Dermis microvascular lymphatic vessel endothelial cell (primary cell): ENCODE measurements at places on chromosomes 12 and 14. TPM values are rescaled to one million over a fixed set of nuclear protein-coding genes. Genes with fewer than 3 reads are reported as not detected.

DNA sequence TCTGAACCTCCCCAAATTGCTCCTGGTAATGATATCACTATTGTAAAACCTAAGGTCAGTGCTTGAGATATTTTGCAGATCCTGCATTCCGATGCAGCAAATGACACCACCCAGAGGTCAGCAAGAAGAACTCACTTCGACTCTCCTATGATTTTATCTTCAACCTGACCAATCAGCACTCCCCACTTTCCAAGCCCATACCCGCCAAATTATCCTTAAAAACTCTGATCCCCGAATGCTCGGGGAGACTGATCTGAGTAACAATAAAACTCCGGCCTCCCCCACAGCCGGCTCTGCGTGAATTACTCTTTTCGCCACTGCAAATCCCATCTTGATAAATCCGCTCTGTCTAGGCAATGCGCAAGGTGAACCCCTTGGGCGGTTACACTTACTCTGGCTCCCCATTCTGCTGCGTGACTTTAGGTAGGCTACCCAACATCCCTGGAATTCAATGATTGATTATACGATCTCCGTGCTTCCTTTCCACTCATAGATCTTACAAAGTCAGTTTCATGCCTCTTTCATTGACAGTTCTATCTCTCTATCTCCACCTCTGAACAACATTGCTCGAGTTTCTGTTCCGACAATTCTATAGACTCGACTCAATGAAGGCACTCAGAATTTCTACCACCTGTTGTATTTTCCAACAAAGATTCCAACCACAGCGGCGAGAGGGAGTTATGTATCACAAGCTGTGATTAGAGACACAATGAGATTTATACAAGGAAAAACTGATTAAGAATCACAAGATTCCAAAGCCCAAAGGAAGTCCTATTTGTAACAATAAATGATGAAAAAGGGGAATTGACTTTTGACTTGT is 939 bp downstream of the NPC2 start:
- DNase-seq: peak; percentile 29

DNA sequence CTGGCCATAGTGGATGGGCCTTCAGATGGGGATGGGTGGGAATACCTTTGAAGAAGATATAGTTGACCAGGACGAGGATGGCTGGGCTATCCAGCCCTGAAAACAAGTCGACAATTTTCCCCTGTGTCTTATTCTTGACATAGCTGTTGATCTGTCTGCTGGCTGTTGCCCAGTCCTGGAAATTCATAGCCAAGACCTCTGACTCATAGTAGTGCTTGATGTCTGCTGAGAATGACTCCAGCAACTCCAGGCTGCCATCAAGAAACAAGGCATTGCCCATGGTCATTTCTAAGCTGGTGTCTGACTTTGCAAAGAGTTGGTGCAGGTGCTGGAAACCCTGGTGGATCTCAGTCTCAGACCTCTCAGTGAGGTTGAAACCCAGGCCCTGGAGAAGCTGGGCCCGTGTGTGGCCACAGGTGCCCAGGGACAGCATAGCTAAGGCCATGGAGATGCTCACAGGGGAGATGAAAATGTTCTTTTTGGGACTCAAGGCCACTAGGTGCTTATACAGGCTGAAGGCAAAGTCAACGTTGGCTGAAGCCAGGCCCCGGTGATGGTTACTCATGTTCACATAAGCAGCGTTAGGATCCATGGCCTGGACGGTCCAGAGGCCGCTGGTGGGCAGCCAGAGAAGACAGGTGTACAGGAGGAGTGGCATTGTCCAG is 9.0 kb downstream of the SERPINA6 start:
- no peak for DNase-seq

MOK gene
- total RNA-seq: 1.2 and 1.3 TPM in 2 replicates

DNA sequence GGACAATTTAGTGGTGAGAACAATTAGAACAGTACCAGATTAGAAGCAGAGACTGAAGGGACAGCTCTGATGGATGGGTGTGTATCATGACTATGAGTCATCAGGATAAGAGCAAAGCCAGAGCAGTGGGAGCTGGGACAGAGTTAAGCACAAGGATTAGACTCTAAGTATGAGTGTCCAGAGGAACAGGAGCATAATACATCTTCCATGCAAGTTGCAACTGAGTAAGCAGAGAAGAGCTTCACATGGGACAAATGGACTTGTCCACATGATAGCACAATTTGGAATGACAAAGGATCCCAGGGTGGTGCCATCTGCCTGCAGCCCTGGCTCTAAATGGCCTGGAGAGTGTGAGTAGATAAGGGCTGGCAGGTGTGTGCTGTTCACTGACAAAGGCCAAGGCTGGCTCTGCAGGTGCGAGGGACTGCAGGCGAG is 226.4 kb upstream of the CAND1 start:
- no peak for DNase-seq

DNA sequence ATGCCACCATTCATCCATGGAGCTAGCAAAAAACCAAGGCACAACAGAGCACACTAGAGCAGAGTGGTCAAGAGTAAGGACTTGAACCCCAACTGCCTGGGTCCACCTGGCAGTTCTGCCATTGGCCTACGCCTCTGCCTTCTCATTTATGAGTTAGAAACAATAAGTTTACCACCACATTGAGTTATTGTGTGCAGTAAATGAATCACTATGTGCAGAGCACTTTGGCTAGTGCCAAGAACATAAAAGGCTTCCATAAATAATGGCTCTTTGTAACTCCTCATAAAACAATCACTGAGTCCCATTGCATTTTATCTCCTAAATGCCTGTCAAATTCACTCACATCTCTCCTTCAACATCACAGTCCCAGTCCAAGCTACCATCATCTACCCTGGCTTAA is 86.3 kb downstream of the OTX2 start:
- no peak for DNase-seq

KRT72 gene
- not detected in 2 replicates for total RNA-seq
